ENCODE measurements at places on chromosomes 13 and 19.

DNA sequence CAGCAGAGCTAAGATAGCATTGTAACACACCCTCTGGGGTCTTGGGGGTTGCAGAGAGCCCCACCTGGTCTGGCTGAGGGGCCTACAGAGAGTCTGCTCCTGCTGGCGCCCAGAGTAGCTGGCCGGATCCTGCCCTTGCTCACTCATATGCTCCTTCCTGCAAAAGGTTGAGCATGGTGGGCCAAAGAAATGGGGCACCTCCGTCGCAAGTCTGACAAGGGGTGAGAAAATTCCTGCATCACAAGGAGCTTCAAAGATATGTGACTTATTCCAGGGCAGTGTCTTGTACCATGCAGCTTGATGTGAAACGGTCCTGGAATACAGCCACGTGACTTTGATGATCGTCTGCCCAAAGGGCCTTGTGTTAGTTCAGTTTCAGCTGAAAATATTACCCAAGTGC is 218.3 kb downstream of the DCLK1 start:
- no peak for DNase-seq

- DNase-seq = no peak
Measured at GRCh38 chr19:4557971-4558941, 1.2 kb downstream of the SEMA6B start.

DNA sequence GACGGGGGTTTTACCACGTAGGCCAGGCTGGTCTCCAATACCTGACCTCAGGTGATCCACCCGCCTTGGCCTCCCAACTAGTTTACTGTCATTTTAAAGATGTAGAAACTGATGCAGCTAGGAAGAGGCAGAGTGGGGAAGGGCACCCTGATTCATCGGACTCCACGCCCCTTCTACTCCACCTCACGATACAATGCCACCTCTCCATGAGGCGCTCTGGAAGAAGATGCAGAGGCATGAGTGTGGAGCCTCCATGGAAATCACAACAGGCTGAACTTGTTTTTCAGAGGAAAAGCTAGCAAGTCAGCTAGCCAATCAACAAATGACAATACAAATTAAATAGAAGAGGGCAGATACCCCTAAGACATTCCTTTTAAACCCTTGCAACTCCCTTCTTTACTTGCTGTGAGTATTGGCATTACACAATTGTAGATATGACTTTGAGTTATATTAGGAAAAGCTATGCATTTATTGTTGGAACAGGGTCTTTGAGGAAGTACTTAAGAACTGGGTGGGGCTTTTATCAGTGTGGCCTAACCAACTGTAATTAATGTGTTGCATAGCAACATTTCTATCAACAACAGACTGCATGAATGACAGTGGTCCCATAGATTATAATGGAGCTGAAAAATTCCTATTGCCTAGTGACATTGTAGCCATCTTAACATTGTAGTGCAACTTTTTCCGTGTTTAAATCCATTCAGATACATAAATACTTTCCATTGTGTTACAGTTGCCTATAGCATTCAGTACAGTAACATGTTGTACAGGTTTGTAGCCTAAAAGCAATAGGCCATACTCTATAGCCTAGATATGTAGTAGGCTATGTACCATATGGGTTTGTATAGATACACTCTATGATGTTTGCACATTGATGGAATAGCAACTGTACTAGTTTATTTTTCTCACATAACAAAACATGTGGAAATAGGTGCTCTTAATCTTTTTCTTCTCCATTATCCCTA is 17.6 kb downstream of the WDFY2 start:
- no peak for DNase-seq

GRCh38 chr13:28204690-28205443 is 66.5 kb downstream of the PAN3 start:
- DNase-seq = no peak

DNA sequence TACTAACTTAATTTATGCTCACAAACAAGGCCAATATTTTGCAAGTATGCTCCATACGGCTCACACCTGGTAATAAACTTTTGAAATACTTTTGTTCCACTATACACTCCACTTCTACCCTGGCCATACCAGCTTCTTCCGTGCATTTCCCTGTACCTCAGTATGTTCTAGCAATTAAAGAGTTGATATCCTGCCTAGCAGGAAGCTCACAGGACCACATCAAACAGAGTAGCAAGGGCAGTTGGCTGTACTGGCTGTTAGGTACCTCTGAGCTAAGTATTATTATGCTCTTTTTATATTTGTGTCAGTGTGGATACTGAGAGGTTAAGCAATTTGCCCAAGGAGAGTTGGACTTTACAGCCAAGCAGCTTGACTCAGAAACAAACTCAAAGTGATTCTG is 257.7 kb downstream of the SLITRK6 start:
- DNase-seq = no peak

DNA sequence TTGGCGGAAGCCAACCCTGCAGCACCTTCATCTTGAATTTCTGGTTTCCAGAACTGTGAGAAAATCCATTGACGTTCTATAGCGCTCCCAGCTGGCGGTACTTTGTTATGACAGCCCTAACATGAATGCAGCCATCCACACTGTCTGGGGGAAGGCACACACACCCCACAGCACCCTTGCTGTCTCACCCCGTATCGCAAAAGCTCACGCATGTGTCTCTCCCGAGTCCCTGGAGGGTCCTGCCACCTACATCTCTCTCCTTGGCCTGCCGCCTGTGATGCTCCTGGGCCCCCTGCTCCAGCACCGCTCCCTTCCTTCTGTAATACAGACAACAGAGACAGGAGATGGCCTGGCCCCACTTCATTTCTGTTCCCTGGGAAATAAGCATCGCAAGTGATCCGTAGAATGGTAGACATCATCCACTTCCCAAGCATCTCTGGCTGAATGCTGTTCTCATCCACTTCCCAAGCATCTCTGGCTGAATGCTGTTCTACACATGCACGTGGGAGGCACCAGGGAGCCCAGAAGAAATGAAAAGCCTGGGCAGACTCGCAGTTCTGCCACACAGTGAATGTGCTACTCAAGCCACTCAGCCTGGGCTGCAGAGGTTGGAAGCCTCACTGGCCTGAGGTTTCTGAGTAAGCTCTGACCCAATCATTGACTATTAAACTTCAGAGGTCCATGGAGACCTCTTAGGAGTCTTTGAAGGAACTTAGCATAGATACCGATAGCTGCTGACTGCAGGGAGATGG is 29.6 kb downstream of the EPN1 start:
- DNase-seq = no peak

DNA sequence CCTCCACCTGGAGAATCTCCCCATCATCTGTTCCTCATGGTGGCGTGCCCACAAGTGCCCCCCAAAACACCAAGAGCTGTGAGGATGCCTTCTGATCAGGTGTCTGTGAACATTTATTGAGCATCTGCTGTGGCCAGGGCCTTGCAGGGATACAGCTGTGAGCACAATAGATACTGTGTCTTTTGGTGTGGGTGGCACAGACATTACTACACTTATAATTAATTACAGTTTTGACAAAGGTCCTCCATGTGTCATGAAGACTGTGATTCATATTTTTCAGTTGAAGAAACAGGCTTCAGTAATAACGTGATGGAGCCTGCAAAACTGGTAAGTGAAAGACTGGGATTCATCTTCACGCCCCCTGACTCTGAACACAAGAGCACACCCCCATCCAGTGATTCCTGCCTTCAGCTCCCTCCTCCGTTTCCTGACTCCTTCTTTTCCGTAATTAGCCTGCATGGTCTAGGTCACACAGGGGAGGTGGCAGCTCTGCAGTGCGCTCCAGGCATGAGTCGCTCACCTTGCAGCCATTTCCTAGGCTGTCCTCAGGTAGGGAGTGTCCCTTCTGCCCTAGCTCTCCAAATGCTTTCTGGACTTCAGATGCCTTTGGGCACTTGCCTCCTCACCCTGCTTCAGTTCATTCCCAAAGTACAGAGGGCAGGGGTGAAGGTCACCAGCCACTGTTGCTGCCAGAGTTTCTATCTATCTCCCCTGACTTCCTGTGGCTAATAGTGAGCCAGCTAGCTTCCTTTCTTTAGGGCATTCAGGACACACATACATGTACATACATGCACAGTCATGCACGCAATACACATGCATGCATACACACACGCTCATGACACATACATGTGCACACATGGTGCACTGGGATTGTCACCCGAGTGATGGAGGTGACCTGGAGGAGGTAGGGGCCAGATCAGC is 66.5 kb downstream of the SIAH3 start:
- no peak for DNase-seq

- no peak for DNase-seq
Measured at GRCh38 chr19:49231389-49231788, 73.8 kb downstream of the TRPM4 start.

GRCh38 chr13:26628706-26629105 is 71.2 kb downstream of the WASF3 start:
- no peak for DNase-seq

DNA sequence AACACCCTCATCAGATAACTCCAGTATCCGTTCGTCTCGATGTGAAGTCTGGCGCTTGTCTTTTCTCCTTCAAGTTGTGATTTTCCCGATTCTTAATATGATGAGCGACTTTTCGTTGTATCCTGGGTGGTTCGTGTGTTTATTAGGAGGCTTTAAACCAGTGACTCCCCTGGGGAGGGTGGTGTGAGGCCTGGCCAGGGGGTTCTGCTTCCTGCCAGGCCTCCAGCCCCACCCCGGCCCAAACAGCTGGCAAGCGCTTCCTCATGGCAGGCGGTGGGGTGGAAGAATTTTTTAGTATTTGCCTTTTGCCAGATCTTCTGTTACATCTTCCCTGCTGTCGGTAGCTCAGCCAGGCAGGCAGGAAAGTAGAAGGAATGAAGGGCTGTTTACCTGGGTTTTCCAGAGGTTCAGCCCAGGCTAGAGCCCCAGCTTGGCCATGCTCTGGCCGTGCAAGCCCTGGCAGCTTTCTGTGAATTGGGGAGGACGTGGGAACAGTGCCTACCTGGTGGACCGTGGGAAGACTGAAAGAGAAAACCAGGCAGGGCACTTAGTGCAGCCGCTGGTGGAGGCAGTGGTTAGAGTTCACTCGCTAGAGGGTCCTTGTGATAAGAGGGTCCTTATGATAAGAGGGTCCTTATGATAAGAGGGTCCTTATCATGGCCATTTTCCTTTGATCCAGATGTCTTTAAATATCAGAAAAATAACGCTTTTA is 37.7 kb upstream of the DCUN1D2 start:
- no peak for DNase-seq

DNA sequence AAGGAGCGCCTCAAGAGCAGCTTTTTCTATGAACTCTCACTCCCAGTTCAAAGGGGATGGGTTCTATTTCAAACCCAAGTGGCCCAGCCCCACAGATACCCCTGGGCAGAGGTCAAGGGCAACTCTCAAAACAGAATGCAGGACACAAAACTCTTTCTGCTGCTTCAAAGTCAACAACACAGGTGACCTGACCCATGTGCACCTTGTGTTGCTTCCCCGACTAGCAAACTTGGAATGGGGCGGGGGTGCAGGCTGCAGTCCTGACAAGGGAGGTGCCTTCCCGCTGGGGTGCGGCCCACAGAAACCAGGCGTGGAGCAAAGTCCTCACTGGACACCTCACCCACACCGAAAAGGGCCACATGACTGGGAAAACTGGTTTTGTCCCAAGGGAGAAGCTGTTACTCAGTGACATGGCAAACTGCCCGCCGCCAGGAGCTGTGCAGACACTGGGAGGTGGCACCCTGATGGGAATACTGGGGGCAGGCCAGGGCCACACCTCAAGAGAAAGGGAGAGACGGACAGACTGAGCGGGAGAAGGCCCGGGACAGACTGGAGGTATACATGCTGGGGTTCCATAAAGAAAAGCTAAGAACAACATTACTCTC is 17.4 kb downstream of the ZC3H4 start:
- DNase-seq = no peak

DNA sequence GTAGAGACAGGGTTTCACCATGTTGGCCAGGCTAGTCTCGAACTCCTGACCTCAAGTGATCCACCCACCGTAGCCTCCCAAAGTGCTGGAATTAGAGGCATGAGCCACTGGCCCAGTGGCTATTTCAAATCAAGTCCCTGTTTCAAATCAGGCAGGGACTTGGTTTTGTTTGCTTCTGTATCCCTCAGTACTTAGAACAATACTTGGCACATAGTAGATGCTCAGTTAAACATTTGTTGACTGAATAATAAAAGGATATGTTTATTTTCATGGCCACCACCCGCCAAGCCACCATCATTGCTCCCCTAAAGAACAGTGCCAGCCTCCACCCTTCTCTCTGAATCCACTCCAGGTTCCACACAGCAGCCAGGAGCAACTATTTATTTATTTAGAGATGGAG is 4.2 kb downstream of the RPS28 start:
- DNase-seq = no peak

GRCh38 chr13:41905600-41906254 is 55.2 kb downstream of the VWA8 start:
- DNase-seq = no peak

- no peak for DNase-seq
Measured at GRCh38 chr13:41596190-41596589, 138.8 kb downstream of the RGCC start.

DNA sequence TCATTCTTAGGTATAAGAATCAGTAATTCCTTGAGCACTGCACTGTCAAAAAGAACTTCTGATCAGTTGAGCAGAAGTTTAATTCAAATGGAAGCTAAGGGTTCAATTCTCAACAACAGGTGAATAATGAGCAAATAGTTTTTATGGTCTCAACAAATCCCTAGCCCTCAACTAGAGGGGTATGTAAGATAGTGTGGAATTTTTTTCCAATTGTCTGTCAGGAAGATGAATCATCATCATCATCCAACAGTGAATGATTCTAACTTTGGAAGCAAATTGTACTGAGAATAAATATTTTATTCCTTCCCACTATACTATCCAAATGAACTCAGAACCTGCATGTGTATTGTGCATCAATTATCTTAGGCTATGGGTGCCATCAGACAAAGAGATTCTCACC is 372.7 kb downstream of the ENOX1 start:
- DNase-seq = no peak

GRCh38 chr13:47004540-47004939 is 107.7 kb upstream of the HTR2A start:
- no peak for DNase-seq

GRCh38 chr13:109162248-109163036 is 533.0 kb downstream of the MYO16 start:
- no peak for DNase-seq

GRCh38 chr19:44367024-44367423 is 10.5 kb upstream of the ZNF112 start:
- no peak for DNase-seq

DNA sequence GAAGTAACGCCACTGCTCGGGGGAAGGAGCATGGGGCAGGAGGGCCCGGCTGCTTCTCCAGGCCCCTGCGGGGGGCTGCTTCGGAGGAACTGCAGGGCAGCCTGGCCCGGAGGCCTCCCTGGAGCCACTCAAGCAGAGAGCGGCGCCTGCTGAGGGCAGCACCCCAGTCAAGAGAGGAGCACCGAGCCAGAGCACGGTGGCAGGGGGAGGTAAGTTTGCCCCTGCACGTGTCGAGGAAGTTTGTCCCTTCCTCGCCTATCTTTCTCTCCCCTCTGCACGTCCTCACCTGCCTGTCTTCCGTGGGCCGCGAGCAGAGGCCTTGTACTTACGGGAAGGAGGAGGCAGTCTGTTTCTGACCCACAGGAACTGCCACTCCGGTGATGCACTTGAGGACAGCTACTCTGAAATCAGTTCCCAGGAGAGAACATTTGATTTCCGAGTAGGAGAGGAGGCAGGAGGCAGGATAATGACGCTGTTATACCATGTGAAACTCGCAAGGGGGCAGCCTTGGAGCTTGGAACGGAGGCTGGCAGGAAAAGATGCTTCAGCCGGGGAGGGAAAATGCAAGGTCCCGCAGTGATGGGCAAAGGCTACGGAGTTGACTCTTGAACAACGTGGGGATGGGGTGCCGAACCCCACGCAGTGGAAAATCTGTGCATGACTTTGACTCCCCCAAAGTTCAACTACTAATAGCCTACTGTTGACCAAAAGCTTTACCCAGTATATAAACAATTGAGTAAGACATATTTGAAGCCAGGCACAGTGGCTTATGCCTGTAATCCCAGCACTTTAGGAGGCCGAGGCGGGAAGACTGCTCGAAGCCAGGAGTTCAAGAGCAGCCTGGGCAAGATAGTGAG is 5.0 kb downstream of the FFAR1 start:
- DNase-seq = peak; percentile 65

All from dorsolateral prefrontal cortex (tissue), 122 donors.